ENCODE measurements at places on chromosomes 4 and X.
A peak's percentile ranks its signal among the peaks of the same experiment; 100 is the strongest.

DNA sequence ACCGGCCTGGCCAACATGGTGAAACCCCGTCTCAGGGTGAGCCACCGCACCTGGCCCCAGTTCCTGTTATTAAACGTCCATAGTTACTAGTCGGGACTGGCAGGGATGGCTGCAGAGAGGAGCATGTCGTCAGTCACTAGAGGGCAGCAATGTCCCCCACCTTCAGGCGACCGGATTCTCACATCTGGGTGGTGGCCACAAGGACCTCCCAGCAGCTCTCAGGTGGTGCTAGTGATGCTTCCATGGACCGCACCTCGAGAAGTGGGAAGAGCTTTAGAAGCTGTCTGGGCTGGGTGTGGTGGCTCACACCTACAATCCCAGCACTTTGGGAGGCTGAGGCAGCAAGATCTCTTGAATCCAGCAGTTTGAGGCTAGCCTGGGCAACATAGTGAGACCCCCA, 13.3 kb upstream of the IL3RA start:
- DNase-seq = peak; percentile 21

DNA sequence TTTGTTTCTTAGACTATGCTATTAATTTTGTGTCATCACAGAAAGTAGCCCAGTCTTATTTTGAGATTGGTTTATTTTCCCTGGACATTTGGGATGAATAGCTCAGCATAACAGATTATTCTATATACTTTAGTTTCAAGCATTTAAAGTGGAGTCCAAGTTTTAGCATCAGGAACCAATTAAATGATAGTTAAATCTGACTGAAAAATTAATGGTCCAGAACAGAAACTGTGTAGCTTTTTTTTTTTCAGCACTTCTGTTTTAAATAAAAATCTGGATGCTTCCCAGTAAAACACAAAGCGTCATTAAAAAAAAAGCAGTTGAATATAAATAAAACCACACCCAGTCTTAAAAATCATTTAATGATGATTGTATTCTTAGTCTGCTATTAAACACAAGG, 59.4 kb upstream of the PITX2 start:
- no peak for DNase-seq

DNA sequence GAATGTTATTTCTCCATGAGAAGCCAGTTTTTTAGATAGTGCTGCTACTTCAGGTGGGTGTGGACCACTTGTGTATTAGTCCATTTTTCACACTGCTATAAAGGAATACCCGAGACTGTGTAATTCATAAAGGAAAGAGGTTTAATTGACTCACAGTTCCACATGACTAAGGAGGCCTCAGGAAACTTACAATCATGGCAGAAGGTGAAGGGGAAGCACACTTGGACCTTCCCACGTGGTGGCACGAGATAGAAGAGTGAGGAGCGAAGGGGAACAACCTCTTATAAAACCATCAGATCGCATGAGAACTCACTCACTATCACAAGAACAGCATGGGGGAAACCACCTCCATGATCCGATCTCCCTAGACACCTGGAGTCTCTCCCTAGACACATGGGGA, 3.4 kb upstream of the PPID start:
- no peak for DNase-seq

GRCh38 chrX:109943092-109943739, 59.7 kb upstream of the TMEM164 start:
- no peak for DNase-seq

GRCh38 chrX:69808375-69808774, 192.5 kb downstream of the EDA start:
- DNase-seq = no peak

DNA sequence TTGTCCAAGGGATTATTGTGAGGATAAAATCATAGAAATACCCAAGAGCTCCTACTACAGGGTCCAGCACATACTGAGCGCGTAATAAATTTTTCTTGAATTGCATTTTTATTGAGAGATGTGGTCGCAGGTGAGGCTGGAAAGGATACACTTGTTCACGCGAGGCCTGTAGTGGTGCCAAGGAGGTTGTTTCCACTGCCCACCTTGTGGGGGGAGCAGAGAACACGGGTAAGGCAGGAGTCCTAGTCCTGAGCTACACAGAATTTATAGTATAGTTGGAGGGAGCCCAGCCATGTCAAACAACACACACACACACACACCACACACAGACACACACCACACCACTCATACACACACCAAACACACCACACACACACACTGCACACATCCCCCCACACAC, 31.8 kb upstream of the CYP4V2 start:
- DNase-seq = no peak

DNA sequence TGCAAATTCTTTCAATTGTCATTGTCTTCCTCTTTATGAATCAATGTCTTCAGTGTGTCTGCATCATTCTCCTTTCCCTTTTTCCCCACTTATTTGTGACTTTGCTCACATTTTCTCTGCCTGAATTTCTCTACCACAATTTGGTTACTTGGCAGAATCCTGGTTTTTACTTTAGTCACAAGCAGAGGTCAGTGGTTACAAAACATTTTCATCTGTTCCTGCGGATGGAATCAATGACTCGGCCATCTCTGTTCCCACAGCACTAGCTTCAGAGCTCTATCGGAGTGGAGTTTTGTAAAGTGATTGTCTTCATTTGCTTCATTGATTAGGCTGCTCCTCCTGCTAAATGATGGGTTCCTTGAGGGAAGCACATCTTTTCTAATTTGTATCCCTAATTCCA, 501.3 kb upstream of the AADAT start:
- DNase-seq = no peak

- no peak for DNase-seq
Measured at GRCh38 chr4:88672987-88673386, 24.6 kb downstream of the NAP1L5 start.

GRCh38 chr4:110516106-110516922, 40.4 kb downstream of the ENPEP start:
- DNase-seq = peak; percentile 50

- no peak for DNase-seq
Measured at GRCh38 chr4:48499551-48500066, 9.6 kb downstream of the ZAR1 start.

DNA sequence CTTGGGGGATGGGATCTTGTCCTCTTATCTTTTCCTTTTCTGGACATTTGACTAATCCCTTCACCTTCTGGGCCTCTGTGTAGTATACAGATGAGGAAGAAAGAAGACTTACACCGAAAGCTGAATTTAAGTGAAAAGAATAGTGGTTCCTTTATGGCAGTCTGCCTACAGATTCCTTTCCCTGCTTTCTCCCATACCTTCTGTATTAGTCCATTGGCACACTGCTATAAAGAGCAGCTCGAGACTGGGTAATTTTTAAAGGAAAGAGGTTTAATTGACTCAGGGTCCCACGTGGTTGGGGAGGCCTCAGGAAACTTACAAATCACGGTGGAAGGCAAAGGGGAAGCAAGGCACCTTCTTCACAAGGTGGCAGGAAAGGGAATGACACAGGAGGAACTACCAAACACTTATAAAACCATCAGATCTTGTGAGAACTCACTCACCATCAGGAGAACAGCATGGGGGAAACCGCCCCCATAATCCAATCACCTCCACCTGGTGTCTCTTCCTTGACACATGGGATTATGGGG, 34.0 kb upstream of the CD38 start:
- DNase-seq = no peak

DNA sequence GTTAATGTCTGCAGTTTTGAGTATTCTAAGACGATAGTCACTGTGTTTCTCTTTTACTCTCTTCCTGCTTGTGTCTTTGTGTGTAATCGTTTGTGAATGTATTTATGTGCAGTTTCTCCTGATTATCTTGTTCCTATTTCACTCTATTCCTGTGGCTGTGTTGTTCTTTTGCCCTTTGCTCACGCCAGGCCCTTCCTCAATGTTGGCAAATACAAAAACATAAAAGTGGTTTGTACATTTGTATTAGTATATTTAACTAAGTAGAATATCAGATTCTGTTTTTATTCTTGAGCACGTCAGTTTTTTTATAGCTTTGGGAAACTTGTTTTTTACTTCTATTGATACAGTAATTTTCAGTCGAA, 107.6 kb upstream of the BMPR1B start:
- no peak for DNase-seq

DNA sequence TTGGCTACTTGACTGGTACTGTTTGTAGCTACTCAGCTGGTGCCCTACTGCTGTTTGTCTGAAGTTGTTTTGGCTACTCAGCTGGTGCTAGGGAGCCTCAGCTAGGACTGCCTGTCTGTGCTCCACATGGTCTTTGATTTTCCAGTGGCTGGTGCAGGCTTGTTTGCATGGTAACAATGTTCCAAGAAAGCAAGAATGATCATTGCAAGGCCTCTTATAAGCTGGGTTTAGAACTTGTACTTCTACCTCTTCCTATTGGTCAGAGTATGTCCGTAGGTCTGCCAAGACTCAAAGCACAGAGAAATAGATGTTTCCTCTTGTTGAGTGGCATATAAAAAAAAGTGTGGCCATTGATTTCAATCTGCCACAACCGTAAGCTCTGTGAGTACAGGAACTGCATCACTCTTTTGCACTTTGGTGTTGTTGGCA, 17.6 kb downstream of the NFKB1 start:
- DNase-seq = no peak

GRCh38 chr4:93086356-93086755, 742.2 kb upstream of the ATOH1 start:
- DNase-seq = no peak

DNA sequence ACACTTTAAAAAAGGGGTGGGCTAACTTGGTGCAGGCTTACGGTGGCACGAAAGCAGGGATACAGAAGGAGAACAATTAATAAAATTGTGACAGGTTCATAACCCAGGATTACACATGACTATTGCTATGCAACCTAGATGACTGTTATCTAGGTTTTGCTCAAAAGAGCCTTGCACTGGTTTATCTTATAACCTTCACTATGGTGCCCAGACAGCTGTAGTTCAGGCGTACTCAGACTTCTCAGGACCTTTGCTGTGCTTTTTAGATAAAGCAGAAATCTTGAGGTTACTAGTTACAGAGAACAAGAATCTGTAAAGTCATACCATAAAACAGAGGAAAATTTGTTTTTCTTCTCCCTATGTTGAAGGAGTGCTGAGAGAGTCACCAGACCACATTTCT, 44.4 kb downstream of the UGT2A3 start:
- no peak for DNase-seq

DNA sequence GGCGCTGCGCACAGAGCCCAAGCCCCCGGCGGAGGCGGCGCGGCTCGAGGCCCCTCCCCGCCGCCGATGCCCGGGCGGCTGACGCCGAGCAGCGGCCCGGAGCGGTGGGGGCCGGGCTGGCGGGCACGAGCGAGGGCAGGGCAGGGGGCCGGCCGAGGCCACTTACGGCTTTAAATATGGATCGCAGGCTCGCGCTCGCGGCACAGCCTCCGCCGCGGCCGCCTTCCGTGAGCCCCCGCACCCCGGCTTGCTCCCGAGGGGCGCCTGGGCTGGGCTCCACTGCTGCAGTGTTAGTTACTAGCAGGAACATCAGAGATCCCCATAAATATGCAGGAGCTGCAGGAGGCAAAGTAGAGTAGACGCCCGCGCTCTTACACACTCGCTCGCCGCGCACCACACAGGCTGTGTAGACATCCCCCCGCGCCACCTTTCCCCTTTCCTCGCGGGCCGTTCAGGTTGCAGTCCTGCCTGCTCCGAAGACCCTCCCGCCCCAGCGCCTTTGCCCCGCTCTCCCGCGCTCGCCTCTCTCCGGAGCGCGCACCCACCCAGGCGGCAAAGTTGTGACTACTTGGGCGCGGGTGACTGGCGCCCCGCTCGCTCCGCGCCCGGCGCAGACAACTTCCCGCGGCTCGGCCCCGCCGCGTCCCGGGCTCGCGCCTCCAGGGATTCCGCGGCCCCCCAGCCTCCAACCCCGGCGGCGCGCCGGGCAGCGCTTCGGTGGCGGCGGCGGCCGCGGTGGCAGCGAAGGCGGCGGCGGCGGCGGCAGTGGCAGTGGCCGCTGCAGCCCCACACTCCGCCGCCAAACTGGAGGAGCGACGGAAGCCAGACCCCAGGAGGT, 152.0 kb upstream of the SLC4A4 start:
- no peak for DNase-seq

DNA sequence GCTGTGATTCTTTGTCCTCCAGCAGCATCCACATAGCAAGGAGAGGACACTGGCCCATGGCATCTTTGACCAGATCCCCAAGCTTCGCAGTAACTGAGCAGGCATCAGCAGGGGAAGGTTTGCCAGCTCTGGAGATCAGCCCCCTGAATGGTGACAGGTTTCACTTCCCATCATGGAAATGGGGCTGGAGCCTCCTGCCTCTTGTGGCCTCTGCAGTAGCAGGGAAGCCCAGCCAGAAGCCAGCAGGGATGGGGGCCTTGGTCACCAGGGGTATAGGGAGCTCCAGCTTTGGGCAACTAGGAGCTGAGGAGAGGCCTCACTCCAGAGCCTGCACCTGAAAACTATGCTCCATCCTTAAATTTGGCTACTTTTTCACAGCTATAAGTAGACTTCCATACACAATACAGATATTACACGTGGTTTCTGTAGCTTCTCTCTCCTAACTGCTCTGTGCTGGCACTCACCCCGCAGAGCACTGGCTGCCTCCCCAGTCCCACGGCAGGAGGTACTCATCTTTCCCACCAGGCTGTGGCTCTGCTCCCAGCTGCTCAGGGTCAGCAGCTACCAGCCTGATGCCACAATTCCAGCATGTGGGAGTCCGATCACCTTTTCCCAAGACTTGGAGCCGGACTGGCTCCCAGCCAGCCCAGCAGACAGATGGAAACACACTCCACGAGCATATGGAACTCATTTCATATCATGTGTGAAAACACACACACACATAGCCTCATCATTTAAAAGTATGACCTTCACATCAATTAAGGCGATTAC, 2.8 kb downstream of the TMEM271 start:
- DNase-seq = no peak

- no peak for DNase-seq
Measured at GRCh38 chr4:153976954-153977353, 188.1 kb upstream of the SFRP2 start.

GRCh38 chrX:2401590-2402360, 99.0 kb downstream of the DHRSX start:
- no peak for DNase-seq

DNA sequence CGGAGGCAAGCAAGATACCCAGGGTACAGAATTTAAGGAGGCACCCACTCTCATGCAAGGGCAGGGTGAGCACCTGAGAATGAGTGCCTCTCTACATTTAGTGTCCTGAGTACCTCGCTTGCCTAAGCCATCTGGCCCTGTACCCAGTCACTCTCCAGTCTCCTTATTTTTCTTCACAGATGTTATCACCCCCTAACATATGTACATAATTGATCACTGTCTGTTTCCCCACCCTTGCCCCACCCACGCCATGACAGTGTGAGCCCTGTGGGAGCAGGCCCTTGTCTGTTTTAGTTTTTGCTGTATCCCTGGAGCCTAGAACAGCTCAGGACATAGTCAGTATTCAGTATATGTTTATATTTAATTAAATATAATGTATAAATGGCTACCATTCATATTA, 113.6 kb downstream of the SPRY1 start:
- no peak for DNase-seq

GRCh38 chr4:23937173-23937572, 47.3 kb upstream of the PPARGC1A start:
- DNase-seq = no peak

DNA sequence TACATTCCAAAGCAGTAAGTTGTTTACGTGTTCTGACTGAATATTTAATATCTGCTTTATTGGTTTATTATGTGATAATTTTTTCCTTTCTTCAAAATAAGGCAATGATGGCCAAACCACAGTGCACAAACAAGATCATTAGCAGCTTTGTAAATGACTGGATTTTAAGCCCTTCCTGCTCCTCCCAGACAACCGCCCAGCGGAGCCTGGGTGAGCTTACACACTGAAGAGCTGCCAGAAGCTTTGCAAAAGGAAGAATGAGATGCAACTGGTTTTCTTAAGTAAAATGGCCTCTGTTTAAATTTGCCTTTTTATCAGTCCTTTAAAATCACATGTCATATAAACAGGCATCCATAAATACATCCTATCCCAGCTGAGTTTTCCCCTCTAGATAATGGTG, 52.2 kb downstream of the SPARCL1 start:
- DNase-seq = no peak

Measured in stimulated activated CD8-positive, alpha-beta memory T cell treated with anti-CD3 and anti-CD28 coated beads, Interleukin-4, amount 100 ng/mL, for 1 hour (primary cell).